ENCODE measurements at places on chromosomes 4 and X.

- no peak for DNase-seq
Measured at GRCh38 chr4:58962424-58962823, 1852.2 kb upstream of the IGFBP7 start.

- DNase-seq = no peak
Measured at GRCh38 chrX:1442724-1443367, 9.9 kb downstream of the ASMTL start.

DNA sequence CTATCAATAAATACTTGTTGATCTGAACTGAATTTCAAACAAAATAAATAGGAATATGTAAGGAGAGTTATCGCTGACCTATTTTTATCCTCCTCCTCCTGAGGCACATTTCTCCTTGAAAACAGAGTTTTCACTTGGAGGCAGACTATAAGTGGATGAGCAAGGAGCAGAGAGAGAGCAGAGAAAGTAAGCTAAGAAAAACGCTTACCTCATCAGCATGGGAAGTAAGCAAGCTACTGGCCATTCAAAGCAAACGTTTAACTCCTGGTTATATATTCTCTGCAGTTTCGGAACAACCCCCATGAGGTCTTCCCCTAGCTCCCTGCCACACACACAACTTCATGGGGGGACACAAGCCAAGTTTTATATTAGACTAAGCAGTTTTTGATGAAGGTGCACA is 13.2 kb downstream of the ZDHHC9 start:
- DNase-seq = no peak

DNA sequence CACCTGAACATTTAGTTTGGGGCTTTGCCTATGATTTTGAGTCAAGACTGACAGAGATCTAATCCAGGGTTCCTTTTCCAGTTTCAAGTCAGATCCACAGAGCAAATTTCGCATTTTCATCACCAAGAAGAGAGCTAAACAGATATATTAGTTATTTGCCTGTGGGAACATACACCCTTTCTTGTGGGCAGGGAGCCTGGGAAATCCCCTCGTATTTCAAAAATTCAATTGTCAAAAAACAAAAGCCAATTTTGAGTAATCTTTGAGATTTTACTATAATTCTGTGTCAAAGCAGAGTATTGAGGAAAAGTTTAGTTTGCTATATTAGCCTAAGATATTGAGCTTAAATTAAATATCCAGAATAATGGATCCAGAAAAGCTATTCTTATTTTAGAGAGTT is 56.6 kb downstream of the AFM start:
- DNase-seq = no peak

GRCh38 chrX:39645178-39645895 is 452.4 kb downstream of the BCOR start:
- DNase-seq = peak; percentile 3

GRCh38 chr4:6125103-6125651 is 75.2 kb downstream of the JAKMIP1 start:
- DNase-seq = no peak

GRCh38 chr4:183828125-183828524 is 77.0 kb upstream of the STOX2 start:
- no peak for DNase-seq

DNA sequence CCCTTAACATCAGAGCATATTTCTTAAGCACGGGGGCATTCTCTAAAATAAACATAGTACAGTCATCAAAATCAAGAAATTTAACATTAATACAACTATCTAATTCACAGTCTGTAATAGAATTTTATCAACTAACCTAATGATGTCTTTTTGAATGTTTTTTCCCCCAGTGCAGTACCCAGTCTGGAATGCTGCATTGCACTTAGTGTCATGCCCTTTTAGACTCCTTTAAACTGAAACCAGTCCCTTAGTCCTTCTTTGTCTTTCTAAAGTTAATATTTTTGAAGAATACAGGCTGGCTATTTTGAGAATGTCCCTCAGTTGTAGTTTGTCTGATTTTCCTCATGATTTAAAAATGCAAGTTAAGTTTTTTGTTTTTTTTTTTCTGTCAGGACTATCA is 9.5 kb downstream of the ENPEP start:
- no peak for DNase-seq

DNA sequence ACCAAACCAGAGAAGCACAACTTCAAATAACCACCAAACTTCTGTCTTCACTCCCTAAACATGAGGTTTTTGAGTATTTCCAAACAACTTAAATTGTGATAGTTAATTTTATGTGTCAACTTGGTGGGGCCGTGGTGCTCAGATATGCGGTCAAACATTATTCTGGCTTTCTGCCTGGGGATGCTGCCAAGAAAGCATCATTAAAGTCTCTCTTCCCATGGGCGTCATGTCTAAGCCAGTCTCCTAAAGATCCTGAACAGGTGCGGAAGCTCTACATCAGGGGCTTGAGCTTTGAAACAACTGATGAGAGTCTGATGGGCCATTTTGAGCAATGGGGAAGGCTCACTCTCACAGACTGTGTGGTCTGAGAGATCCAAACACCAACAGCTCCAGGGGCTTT is 24.1 kb upstream of the SOD3 start:
- DNase-seq = no peak

- DNase-seq = no peak
Measured at GRCh38 chrX:137549073-137549472, 16.9 kb upstream of the ZIC3 start.

- no peak for DNase-seq
Measured at GRCh38 chrX:120302434-120302833, 8.8 kb downstream of the TMEM255A start.

DNA sequence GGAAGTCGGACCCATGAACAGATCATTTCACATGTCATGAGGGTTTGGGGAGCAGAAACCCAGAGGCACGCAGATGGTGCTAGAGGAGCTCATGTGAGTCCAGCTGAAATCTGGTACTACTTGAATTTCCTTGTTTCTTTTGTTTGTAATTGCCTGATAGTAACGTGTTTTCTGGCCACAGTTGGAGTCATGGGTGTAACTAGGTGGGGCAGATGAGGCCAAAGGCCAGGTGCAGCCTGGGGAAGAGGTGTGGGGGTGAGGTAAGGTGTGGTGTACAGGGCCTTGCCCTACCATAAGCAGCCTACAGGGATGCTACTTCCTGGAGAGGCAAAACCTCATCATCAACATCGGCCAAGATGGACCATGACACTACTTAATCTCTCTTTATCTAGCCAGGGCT is 271.4 kb downstream of the PTTG2 start:
- no peak for DNase-seq

DNA sequence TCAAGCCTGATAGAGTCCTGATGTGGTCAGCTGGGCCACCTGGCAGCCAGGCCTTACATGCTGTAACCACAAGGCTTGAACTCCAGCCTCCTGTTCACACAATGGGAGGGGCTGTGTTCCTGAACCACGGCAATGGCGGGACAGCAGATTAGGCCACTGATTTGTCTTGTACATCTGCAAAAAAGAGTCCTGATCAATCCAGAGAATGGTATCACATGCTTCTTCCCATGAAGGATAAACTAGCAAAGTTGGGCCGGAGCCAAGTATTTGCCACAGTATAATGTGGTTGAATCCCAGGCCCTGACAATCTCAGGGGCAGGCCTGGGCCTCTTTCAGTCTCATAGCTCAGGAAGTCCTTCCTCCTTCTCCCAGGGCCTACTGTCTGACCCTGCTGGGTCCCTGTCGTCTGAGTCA is 2182.5 kb upstream of the AGA start:
- no peak for DNase-seq

- DNase-seq = no peak
Measured at GRCh38 chr4:2914256-2915126, 48.7 kb downstream of the NOP14 start.

- DNase-seq = no peak
Measured at GRCh38 chr4:184265546-184266351, 48.1 kb upstream of the ENPP6 start.

DNA sequence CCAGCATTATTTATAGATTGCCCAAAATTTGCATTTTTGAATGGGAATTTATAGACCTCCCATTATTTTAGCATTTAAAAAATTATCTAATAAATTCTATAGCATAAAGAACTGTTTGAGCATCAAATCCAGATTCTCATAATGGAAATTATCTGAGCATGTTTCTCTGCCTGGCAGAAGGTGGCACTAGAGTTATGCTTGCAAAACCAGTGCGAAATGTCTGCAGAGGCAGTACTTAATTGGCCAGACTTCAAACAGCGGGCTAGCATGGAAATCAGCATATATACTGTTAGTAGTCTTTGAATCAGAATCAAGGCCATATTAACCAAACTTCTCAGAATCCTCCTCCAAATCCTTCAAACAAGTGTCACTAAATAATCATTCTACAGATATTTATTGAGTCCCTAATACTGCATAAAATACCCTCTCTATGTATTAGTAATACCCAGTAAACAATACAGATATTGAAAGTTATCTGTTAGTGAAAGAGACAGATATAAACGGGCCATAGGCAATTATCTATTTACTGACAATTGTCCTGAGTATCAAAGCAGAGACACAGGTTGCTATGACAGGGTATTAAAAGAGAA is 78.7 kb upstream of the DCLK2 start:
- no peak for DNase-seq

GRCh38 chr4:145681956-145682355 is 2.0 kb downstream of the C4orf51 start:
- DNase-seq = no peak

GRCh38 chrX:9354918-9355317 is 109.9 kb upstream of the TBL1X start:
- no peak for DNase-seq

DNA sequence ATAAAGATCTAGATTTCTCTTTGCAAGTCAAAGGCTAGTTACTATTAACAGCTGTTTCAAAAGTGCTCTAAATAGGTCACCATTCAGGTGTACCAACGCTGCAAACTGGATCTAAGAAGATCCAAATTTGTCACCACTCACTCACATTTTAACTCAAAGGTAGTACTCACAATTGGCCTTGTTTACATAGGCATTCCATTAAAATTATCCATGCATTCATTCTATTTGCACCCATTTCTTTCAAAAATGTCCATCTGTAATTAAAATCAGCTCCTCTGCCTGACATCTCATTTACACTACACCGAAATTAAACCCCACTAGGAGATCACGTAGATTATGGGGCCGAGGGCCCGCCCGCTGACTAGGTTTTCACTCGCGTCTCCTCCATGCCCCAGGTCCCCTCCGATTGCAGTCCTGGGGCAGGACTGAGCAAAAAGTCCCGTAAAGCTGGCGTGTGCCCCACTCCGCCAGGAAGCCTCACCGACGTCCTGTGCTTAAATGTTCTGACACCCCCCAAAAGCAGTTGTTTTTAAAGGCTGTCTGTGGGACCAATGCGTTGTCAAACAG is 1.3 kb upstream of the ING2 start:
- DNase-seq = no peak

DNA sequence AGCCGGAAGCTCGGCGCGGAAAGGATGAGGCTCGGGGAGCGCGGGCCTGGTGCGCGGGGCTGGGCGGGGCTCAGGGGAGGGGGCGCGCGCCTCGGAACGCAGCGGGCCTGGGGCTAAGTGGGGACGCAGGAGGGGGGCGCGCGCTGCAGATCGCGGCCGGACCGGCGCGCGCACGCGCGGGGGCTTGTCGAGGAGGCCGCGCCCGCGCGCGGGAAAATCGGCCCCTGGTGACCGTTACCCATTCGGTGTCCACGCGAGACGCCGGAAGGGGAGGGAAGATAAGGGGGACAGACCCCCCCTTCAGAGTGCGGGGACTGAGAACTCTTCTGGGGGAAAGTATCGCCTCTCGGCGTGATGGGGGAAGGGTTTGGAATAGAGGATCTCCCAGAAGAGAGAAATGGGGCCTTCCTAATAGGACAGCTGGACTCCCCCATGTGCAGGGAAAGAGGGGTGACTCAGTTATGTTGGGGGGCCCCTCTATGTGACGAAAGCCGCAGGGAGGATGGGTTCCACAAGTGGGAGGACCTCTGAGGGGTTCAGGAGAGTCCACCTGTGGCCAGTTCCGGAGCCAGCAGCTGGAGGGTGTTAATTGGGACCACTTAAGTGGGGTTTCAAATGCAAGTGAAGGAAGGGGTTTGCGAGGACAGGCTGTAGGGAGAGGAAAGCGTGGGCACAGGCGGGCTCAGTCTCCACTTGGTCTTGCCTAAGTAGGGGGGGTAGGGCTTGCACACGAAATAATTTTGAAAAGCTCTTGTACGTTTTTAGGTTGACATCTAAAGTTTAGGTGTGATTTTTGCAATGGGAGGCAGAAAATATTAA is 584 bp downstream of the SUV39H1 start:
- peak; percentile 32 for DNase-seq

- no peak for DNase-seq
Measured at GRCh38 chr4:84498203-84498934, 723 bp downstream of the NKX6-1 start.

- DNase-seq = peak; percentile 60
Measured at GRCh38 chr4:15963001-15963451, at the start of gene FGFBP2. Gene FGFBP2 (minus strand): TSS chr4:15963175. CDS start chr4:15963129, 46 bp downstream.

DNA sequence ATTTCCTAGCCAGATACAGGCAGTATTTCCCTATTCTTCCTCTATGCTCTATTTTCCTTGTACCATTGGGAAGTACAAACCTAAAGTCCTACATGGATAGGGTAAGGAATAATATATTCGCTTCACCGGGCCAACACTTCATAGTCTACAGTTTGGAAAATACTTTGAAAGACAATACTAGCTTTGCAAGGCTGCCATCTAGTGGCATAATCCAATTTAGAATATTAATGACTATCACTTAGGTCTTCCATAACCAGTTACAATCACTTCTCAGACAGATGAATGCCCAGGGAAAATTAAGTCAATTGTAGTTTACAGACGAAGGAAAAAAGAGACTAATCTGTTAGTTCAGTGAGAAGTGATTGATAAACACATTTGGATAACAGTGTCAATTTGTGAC is 141.0 kb upstream of the FAM47C start:
- no peak for DNase-seq

DNA sequence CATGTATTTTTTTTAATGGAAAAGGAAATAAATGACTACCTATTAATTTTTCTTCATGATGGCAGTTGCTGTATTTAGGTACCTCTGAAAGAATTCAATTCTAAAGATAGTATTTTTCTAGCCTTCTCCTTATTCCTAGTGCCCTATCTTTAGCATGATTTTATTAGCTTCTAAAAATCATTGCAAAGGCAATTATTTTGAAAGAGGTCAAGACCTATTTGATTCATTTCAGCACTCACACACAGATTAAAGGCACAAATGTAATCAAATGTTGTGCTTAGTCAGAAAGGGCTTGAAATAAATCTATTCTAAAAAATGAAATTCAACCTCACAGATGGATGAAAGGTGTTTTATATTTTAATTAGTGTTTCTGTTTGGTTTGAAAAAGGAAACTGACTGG is 74.8 kb upstream of the POF1B start:
- no peak for DNase-seq

- no peak for DNase-seq
Measured at GRCh38 chr4:76011700-76012387, 4.5 kb upstream of the CXCL9 start.

- no peak for DNase-seq
Measured at GRCh38 chrX:49704691-49705404, 9.1 kb upstream of the PAGE1 start.

Data from stimulated activated CD8-positive, alpha-beta memory T cell treated with anti-CD3 and anti-CD28 coated beads, Interleukin-2, amount 100 ng/mL, for 48 hours (primary cell).